ENCODE measurements at places on chromosomes 12 and 14.

GRCh38 chr12:501722-502447 lies 42.1 kb downstream of the B4GALNT3 start:
- peak; percentile 64 for DNase-seq

DNA sequence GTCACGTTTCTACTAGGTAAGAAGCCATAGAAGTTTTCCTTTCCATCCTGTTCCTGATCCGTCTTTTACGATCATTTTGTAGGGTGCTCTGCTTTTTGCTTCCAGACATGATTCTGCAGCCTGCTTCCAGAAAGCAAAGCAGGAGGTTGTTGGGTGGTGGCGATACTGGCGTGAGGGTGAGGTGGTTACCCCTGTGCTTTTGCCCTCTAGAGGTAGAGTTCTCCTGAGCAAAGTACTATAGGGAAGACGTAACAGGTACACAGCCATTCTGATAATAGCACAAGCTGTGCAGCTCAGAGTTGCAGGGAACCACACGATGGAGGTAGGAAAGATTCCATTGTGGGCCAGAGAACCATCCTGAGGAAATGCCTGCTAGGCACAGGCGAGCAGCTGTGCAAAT lies 186.0 kb downstream of the PAH start:
- DNase-seq = no peak

- no peak for DNase-seq
Measured at GRCh38 chr14:94998685-94999084, 158.6 kb downstream of the DICER1 start.

GRCh38 chr12:91109148-91109564 lies 2.1 kb downstream of the LUM start:
- DNase-seq = peak; percentile 46

DNA sequence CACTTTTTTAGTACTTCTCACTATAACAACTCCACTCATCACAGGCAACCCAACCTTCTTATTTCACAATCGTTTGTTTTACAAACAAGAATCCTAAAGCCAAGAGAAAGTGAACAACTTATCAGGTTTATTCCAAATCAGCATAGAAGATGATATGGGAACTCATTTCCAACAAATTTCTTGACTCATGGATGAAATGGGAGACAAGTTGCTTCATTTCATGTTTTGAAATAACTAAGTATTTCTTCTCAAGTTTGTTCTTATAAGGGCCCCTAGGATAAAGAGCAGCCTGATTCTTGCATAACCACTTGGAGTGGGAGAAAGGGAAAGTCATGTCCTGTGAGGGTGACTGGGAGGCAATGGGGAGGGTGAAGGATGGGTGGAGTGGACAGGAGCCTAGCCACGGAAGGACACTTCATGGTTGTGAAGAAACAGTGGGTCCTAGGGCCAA lies 168.3 kb downstream of the DUSP6 start:
- DNase-seq = no peak

GRCh38 chr12:26014085-26014484 lies 55.6 kb downstream of the RASSF8 start:
- DNase-seq = no peak

- no peak for DNase-seq
Measured at GRCh38 chr14:83940253-83940652, 1589.7 kb upstream of the FLRT2 start.

DNA sequence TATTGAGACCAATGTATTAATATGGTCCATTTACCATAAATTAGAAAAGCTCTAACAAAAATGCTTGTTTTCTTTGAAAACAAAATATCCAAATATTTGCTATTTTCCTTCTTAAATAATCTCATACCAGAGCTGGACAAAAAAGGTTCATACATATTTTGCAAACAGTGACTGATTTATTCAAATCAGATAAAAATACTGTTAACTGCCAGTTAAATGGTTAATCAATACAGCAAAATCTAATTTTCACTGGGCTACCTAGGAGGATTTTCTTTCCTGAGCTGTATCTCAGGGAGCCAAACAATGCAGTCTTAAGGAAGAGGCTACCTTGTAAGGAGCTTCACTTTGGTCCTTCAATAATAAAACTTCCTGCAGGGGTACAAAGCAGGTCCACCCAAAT lies 2.0 kb downstream of the FERMT2 start:
- no peak for DNase-seq

DNA sequence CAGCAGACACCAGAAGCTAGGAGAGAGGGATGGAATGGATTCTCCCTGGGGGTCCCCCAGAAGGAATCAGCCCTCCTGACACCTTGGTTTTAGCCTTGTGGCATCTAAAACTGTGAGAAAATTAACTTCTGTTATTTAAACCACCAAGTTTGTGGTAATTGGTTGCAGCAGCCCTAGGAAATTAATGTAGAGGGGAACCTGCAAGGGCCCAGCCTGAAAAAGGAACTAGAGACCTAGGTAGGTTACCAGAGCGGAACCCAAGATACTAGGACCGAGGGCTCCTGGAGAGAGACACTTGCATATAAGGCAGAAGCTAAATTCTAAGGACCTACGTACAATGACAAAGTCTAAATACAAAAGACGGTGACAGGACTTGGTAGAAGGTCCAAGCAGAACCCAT lies 8.1 kb upstream of the DENND5B start:
- DNase-seq = no peak

GRCh38 chr14:54503486-54503885 lies 6.2 kb upstream of the CGRRF1 start:
- DNase-seq = peak; percentile 15
